ENCODE measurements at places on chromosomes 12 and 14. TPM values are rescaled to one million over a fixed set of nuclear protein-coding genes. Genes with fewer than 3 reads are reported as not detected.

LRIG3 gene
- total RNA-seq: 41.5 TPM

- DNase-seq: no peak
- H3K27me3 ChIP-seq: no peaks in the 10 kb centered on the region
- H3K36me3 ChIP-seq: no peaks in the 10 kb centered on the region
- peaks cover 4% of the 10 kb centered on the region for H3K4me1 ChIP-seq
- H3K27ac ChIP-seq: no peak overlapping the region
- H3K4me3 ChIP-seq: no peak overlapping the region
Measured at GRCh38 chr12:64232196-64232595, 10.1 kb upstream of the KICS2 start.

- DNase-seq: no peak
- H3K4me1 ChIP-seq: peaks cover 7% of the 10 kb centered on the region
- H3K36me3 ChIP-seq: no peaks in the 10 kb centered on the region
- no peaks in the 10 kb centered on the region for H3K27me3 ChIP-seq
- H3K4me3 ChIP-seq: no peak overlapping the region
Measured at GRCh38 chr14:33810308-33810707, 140.6 kb downstream of the EGLN3 start.

GRCh38 chr12:54579696-54580333, 8.6 kb downstream of the PPP1R1A start:
- H3K36me3 ChIP-seq: no peaks in the 10 kb centered on the region
- H3K27me3 ChIP-seq: peaks cover 62% of the 10 kb centered on the region
- H3K27ac ChIP-seq: no peak overlapping the region
- DNase-seq: peak; percentile 83

DNA sequence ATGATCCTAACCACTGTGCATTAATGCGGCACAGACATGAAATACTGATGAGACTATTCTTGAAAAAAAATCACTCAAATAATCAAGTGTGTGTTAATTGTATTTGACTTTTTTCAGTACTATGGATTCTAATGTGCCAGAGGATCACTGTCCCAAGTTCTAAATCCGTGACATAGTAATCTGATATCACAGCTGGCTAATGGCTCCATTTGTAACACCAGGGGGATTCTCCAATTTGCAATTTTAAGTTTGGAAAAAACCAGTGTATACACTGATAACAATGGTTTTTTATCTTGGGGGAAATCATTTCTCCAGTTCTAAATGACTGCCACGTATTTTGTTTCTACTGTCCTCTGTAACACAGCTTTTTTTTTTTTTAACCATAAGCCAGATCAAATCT, 33.0 kb downstream of the MPHOSPH9 start:
- no peak overlapping the region for H3K4me3 ChIP-seq
- peaks cover 73% of the 10 kb centered on the region for H3K36me3 ChIP-seq
- no peaks in the 10 kb centered on the region for H3K27me3 ChIP-seq
- H3K4me1 ChIP-seq: no peaks in the 10 kb centered on the region

OVCH1 gene
- 1.9 TPM for total RNA-seq

RFX4 gene
- not detected for total RNA-seq

DNA sequence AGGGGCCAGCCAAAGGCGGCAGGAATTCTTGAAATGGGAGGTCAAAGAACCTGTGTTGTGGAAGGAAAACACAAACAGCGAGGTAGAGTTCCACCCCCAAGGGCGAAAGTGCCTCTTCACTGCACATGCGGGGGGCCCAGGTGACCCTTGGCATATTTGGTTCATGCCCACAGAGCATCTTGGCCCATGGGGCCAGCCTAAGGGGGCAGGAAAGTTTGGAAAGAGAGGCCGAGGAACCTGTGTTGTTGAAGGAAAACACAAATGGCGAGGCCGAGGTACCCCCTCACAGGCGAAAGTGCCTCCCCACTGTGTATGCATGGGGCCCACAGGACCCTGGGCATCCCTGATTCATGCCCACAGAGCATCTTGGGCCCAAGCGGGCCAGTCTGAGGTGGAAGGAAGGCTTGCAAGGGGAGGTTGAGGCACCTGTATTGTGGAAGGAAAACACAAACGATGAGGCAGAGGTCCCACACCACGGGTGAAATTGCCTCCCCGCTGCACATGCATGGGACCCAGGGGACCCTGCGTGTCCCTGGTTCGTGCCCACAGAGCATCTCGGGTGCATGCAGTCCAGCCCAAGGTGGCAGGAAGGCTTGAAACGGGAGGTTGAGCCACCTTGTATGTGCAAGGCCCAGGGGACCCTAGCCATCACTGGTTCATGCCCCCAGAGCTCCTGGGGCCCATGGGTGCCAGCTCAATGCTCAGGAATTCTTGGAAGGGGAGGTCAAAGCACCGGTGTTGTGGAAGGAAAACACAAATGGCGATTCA, 384.1 kb downstream of the ALG10 start:
- no peaks in the 10 kb centered on the region for H3K27me3 ChIP-seq
- H3K27ac ChIP-seq: no peak overlapping the region
- peaks cover 5% of the 10 kb centered on the region for H3K36me3 ChIP-seq
- H3K4me3 ChIP-seq: no peak overlapping the region
- no peaks in the 10 kb centered on the region for H3K4me1 ChIP-seq

GRCh38 chr12:51171884-51172514, 936 bp downstream of the TFCP2 start:
- no peak overlapping the region for H3K4me3 ChIP-seq
- no peak overlapping the region for H3K27ac ChIP-seq
- peak; percentile 8 for DNase-seq
- H3K36me3 ChIP-seq: peaks cover 6% of the 10 kb centered on the region
- H3K27me3 ChIP-seq: no peaks in the 10 kb centered on the region
- H3K4me1 ChIP-seq: no peaks in the 10 kb centered on the region

TMEM19 gene
- 7.2 TPM for total RNA-seq

FAM181A gene
- not detected for total RNA-seq

- peaks cover under 1% of the 10 kb centered on the region for H3K27me3 ChIP-seq
- no peak overlapping the region for H3K27ac ChIP-seq
- H3K4me3 ChIP-seq: no peak overlapping the region
- H3K4me1 ChIP-seq: no peaks in the 10 kb centered on the region
- no peak for DNase-seq
Measured at GRCh38 chr12:553216-554000, 93.7 kb downstream of the B4GALNT3 start.

GAS2L3 gene
- total RNA-seq: 32.6 TPM

- H3K4me1 ChIP-seq: peaks cover 11% of the 10 kb centered on the region
- no peaks in the 10 kb centered on the region for H3K36me3 ChIP-seq
- no peak overlapping the region for H3K27ac ChIP-seq
Measured at GRCh38 chr12:100493396-100494012, 19.8 kb downstream of the NR1H4 start.

- no peaks in the 10 kb centered on the region for H3K27me3 ChIP-seq
- H3K36me3 ChIP-seq: no peaks in the 10 kb centered on the region
- peaks cover 24% of the 10 kb centered on the region for H3K4me1 ChIP-seq
- H3K4me3 ChIP-seq: no peak overlapping the region
- DNase-seq: no peak
- no peak overlapping the region for H3K27ac ChIP-seq
Measured at GRCh38 chr12:16610001-16610585, 4.1 kb upstream of the LMO3 start.

GRCh38 chr12:71000748-71001147, 80.2 kb upstream of the PTPRR start:
- H3K27ac ChIP-seq: peak overlapping the region; percentile 4
- H3K4me3 ChIP-seq: no peak overlapping the region
- H3K27me3 ChIP-seq: no peaks in the 10 kb centered on the region
- DNase-seq: no peak
- H3K36me3 ChIP-seq: no peaks in the 10 kb centered on the region
- H3K4me1 ChIP-seq: peaks cover 8% of the 10 kb centered on the region

- H3K4me1 ChIP-seq: peaks cover 5% of the 10 kb centered on the region
- H3K4me3 ChIP-seq: no peak overlapping the region
- peak overlapping the region; percentile 2 for H3K27ac ChIP-seq
Measured at GRCh38 chr12:30877105-30877875, 49.3 kb upstream of the TSPAN11 start.

TMEM120B gene
- total RNA-seq: 10.5 TPM

- H3K4me1 ChIP-seq: peaks cover 34% of the 10 kb centered on the region
- H3K4me3 ChIP-seq: peak overlapping the region; percentile 36
- DNase-seq: peak; percentile 94
- H3K27me3 ChIP-seq: no peaks in the 10 kb centered on the region
- H3K27ac ChIP-seq: peak overlapping the region; percentile 66
- peaks cover 4% of the 10 kb centered on the region for H3K36me3 ChIP-seq
Measured at GRCh38 chr12:114933428-114934160, 249.6 kb upstream of the TBX3 start.

- H3K27me3 ChIP-seq: no peaks in the 10 kb centered on the region
- H3K27ac ChIP-seq: peak overlapping the region; percentile 94
- H3K36me3 ChIP-seq: peaks cover 9% of the 10 kb centered on the region
- H3K4me1 ChIP-seq: peaks cover 31% of the 10 kb centered on the region
Measured at GRCh38 chr14:105022276-105022670, 1.4 kb upstream of the CDCA4 start.

GRCh38 chr14:63229330-63230059, 25.3 kb downstream of the RHOJ start:
- H3K27me3 ChIP-seq: no peaks in the 10 kb centered on the region
- H3K4me1 ChIP-seq: no peaks in the 10 kb centered on the region
- no peak overlapping the region for H3K4me3 ChIP-seq

CLEC6A gene
- not detected for total RNA-seq

DNA sequence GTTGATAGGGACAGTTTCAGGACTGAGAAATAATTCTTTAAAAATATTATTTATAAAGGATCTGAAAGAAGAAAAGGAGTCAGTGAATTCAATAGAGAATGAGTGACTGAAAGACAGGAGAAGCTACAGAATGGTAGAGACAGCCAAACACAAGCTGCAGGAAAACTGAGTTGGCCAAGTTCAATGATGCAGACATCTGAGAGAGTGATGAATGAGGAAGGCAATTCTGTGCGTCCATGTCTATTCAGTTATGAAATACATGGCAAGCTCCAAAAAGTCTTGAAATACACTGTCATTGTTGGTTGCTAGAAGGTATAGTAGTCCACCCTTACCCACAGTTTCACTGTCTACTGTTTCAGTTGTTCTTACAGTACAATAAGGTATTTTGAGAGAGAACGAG, 6.8 kb downstream of the LRRC74A start:
- no peak overlapping the region for H3K4me3 ChIP-seq
- H3K4me1 ChIP-seq: no peaks in the 10 kb centered on the region
- H3K27me3 ChIP-seq: peaks cover 15% of the 10 kb centered on the region
- no peaks in the 10 kb centered on the region for H3K36me3 ChIP-seq
- DNase-seq: no peak

CIROP gene
- not detected for total RNA-seq

GYS2 gene
- total RNA-seq: 0.29 TPM

GRCh38 chr12:1791104-1791841, 29.1 kb upstream of the LRTM2 start:
- H3K36me3 ChIP-seq: peaks cover 36% of the 10 kb centered on the region
- H3K4me3 ChIP-seq: no peak overlapping the region
- no peaks in the 10 kb centered on the region for H3K27me3 ChIP-seq
- H3K4me1 ChIP-seq: peaks cover 14% of the 10 kb centered on the region
- H3K27ac ChIP-seq: no peak overlapping the region

- H3K4me1 ChIP-seq: no peaks in the 10 kb centered on the region
- no peak overlapping the region for H3K27ac ChIP-seq
- H3K27me3 ChIP-seq: no peaks in the 10 kb centered on the region
- no peak overlapping the region for H3K4me3 ChIP-seq
Measured at GRCh38 chr14:74077401-74077800, 6.9 kb downstream of the ALDH6A1 start.
